AG09309 (cell line): ENCODE measurements at places on chromosomes 16 and 17.

- DNase-seq = no peak
Observed at GRCh38 chr17:80612997-80613731, 68.5 kb downstream of the RPTOR start.

DNA sequence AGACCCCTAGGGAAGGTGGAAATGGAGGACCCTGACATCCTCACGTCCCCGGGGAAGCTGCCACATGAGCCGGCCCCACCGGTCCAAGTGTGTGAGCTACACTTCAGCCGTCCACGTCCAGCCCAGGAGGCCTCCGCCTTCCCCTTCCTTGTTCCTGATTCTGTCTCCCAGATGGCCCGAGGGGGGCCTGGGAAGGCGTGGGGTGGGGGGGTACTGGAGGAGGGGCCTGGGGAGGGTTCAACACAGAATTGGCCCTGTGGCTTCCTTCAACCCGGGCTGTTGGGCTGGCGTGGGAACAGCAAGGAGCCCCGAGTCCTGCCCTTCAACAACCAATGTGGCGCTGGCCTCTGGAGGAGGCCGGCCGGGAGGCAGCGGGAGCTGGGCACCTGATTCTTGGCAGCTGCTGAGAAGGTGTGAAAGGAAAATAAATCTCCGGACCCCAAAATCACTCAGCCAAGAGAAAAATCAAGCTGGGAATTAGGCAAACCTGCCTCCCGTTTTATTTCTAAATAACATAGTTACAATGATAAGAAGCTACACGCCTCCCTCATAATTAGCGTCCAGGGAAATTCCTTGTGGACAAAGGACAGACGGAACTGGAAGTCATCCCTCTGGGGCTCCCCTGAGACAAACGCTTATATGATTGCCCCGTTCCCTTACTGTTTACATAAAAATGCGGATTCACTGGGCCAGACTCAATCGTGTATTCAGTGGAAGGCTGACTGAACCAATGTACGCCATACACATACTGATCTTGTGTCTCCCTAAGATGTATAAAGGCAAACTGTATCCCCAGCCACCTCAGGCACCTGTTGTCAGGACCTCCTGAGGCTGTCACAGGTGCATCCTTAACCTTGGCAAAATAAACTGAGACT is 1.8 kb upstream of the APRT start:
- DNase-seq = no peak

DNA sequence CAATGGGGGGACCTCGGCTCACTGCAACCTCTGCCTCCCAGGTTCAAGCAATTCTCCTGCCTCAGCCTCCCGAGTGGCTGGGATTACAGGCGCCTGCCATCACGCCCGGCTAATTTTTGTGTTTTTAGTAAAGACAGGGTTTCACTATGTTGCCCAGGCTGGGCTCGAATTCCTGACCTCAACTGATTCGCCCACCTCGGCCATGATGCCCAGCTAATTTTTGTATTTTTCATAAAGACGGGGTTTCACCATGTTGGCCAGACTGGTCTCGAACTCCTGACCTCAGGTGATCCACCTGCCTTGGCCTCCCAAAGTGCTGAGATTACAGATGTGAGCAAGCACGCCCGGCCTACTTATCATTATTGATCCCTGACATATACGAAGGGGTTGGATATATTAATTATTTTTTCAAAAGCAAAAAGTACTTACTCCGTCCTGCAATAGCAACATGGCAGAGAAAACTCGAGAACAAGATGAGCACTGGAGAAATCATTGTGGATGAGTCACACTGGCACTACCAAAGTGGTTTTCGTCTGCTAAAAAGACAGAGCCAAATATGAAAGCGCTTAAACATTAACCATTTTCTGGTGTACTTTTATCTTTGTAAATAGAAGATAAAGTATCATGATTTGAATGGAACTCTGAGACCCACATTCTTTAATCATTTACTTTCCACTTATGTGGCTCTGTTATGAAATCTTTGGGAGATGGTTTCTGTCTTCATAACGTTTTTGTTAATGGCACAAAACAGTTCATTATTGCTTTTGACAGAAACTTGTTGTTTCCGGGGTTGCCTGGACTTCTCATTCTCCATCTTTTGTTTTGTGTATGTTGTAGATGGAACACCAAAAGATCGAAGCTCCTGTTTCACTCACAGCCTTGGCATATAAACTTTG is at the start of gene APOH:
Gene APOH (minus strand): TSS at position 529 of the 896 bp plus-strand sequence. CDS start 36 bp downstream, at position 493.
- DNase-seq = no peak

DNA sequence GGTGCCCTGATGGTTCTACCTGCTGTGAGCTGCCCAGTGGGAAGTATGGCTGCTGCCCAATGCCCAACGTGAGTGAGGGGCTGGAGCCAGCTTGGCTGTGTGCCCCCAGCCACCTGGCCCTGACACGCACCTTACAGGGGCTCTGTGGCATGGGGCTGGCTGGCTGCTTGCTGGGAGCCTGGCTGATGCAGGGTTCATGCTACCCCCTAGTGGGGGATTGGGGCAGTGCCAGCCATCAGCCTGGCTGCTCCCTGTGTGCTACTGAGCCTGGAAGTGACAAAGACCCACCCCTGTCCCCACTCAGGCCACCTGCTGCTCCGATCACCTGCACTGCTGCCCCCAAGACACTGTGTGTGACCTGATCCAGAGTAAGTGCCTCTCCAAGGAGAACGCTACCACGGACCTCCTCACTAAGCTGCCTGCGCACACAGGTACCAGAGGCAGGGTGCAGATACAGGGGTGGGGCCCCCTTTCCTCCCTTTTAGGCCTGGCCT is 5.7 kb downstream of the GRN start:
- no peak for DNase-seq

DNA sequence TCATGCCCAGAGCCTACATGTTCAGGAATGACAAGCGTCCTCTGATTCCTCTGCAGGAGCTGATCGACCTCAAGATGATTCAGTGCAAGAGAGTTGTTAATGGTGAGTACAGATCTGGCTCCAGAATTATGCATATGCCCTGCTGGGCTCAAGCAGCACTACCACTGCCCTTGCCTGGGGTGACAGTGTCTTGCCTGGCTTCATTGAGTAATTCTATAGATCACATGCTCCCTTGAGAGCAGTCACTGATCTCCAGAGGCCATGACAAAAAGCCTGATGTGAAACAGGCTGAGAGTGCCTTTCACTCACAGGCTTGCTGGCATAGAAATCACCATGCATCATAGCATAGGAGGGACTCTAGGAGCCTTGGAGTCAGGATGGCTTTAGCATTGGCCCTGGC is 26.4 kb downstream of the DUS2 start:
- no peak for DNase-seq

DNA sequence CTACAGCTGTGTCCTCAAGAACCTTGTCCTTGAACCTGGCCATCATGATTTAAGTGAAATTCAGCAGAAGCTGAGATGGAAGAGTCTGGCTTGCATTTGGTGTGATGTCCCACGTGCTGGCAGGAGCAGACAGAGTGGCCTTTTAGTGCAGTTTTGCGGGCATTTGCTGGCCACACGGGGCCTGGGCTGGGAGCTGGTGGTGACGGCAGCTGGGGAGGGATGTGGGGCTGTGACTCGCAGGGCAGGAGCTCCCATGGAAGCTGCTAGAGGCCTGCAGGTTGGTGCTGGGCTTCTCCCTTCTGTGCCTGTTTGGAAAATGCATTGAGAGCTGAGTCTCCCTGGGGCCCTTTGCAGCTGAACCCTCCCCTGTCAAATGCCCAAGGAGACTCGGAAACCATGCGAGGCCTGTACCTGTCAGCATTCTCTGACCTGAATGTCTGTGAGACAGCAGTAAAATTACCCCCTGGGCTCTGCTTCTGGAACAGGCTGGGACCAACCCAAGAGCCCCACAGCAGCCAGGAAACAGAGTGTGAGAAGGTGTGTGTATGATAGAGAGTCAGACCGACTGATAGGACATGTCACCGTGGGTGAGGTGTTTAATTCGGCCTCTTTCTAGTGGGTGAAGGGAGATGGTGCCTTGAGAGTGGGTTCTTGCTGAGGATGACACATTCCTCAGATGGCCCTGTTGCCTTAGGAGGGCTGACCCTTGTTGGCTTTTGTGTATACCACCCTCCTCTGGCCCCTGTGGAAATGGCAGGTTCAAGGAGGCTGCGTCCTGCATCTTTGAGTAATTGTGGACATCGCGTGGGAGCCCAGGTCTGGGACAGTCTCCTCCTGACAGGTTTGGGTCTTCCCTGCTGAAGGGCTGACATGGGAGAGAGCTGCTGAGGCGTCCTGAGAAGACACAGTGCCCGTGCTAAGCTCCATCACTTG is 145.5 kb downstream of the MSI2 start:
- no peak for DNase-seq

GRCh38 chr16:3099732-3100499 is 822 bp upstream of the ZSCAN10 start:
- no peak for DNase-seq

DNA sequence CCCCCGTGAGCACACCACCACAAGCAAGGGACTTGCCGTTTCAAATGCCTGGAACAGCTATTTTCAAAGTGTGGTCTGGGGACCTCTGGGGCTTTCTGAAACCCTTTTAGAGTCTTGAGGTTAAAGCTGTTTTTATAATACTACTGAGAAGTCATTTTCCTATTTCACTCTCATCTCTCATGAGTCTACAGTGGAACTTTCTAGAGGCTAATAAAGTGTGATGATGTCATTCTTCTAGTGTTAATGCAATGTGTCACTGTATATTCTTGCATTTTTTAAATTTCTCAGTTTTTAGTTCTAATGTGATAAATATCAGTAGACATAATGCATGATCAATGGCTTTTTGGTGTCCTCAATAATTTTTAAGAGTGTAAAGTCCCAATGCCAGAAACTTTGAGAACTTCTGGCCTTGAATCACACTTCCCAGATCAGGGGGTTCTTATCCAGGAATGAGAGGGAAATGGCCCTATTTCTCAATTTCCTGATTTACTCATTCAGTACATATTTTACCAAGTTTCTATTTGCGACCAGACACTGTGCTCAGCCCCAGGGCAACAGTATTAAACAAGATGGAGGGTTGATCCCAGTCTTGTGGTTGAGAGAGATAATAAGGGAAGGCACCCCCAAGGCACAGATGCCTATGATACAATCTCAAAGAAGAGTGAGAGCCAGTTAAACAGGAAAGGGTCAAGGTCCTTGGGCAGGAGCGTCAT is 444.0 kb downstream of the HS3ST3B1 start:
- peak; percentile 67 for DNase-seq

DNA sequence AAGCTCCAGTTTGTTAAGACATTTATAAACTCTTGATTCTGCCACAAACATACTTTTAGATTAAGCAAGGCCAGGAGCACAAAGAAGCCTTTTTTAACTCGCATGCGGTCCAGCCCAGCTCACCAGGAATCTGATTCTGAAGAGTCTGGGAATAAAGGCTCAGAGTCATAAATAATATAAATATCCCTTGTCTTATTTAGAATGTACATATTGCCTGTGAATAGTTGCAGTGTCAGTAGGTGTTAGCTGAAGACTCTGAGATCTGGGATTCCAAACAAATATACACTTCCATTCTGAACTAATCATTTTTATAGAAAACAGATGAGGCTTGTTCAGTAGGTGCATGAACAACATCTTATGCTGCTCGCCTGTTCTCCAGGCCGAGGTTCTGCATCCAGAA is 59.1 kb upstream of the ELAC2 start:
- no peak for DNase-seq

GRCh38 chr17:67438667-67439066 is 61.6 kb downstream of the PITPNC1 start:
- DNase-seq = no peak

DNA sequence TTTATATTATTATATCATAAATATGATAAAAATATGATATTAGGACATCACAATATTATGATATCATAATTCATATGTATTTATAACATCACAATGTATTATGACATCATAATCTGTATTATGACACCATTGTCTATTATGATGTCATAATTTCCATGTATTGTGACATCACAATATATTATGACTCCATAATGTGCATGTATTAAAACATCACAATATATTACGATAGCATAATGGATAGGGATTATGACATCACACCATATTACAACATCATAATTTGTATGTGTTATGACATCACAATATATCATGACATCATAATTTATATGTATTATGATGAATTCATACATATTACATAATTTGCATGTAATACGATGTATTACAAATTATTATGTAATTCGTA is 1755.9 kb downstream of the TP53TG3F start:
- no peak for DNase-seq
